Activated CD4-positive, alpha-beta T cell treated with anti-CD3 and anti-CD28 coated beads, Interleukin-2, amount 10 ng/mL, durations not matched to agents 24 days and 14 days (primary cell): ENCODE measurements at places on chromosomes 2 and 18. TPM values are rescaled to one million over a fixed set of nuclear protein-coding genes. Genes with fewer than 3 reads are reported as not detected.

GRCh38 chr2:1910021-1910420, 165.7 kb upstream of the PXDN start:
- DNase-seq = no peak

The ARMC9 gene
- 5.9 and 6.4 TPM in 2 replicates for total RNA-seq

The ABCG8 gene
- not detected in 2 replicates for total RNA-seq

GRCh38 chr2:222174450-222174849, 124.3 kb downstream of the PAX3 start:
- DNase-seq = no peak

The LRRC30 gene
- not detected in 2 replicates for total RNA-seq

The LOXL3 gene
- 1.5 and 1.7 TPM in 2 replicates for total RNA-seq

GRCh38 chr2:27885661-27886060, 4.5 kb downstream of the RBKS start:
- no peak for DNase-seq

GRCh38 chr2:121288454-121289231, 3.6 kb upstream of the TFCP2L1 start:
- no peak for DNase-seq

The DQX1 gene
- total RNA-seq = 0.59 and 0.68 TPM in 2 replicates

The ADGRF3 gene
- total RNA-seq = 3.4 and 3.5 TPM in 2 replicates

GRCh38 chr2:89784960-89785359, 1093.5 kb downstream of the RPIA start:
- DNase-seq = no peak

- DNase-seq = peak; percentile 70
These were observed 1.9 kb downstream of the NOP58 start for GRCh38 chr2:202267495-202267894.

The METTL4 gene
- 17.7 and 18.4 TPM in 2 replicates for total RNA-seq

The GPC1 gene
- 5.9 and 6.6 TPM in 2 replicates for total RNA-seq

The PFN4 gene
- 0.47 TPM in 1 of 2 replicates, not detected in the other for total RNA-seq

The UBE2F gene
- total RNA-seq = 115 and 124 TPM in 2 replicates

GRCh38 chr2:160252278-160252887, 52.3 kb upstream of the ITGB6 start:
- DNase-seq = no peak

The RAB6D gene
- total RNA-seq = not detected in 2 replicates

- no peak for DNase-seq
These were observed 32.3 kb downstream of the BABAM2 start for GRCh38 chr2:27922842-27923241.

GRCh38 chr2:128591022-128591860, 272.6 kb upstream of the HS6ST1 start:
- DNase-seq = no peak

DNA sequence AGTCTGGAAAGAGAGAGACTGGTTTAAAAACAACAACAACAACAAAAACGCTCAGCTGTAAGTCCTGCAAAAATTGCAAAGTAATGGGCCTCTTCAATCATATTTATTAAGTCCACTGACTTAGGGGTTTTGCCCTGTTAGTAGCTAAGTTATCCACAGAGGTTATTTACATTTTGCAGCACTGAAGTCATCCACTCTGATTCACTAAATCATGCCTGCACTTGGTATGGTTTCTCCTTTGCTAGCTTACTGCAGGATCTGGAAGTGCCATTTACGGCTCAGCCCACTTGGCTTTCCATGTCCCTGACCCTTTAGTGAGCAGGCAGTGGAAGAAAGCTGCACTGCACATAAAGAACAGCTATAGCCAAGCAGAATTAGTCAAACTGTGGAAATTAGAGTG, 484.4 kb downstream of the NRXN1 start:
- no peak for DNase-seq

- DNase-seq = no peak
These were observed 20.9 kb upstream of the TGIF1 start for GRCh38 chr18:3429121-3429520.

The TTN gene
- 2.8 and 2.9 TPM in 2 replicates for total RNA-seq

The MYOM1 gene
- 0.75 and 1.3 TPM in 2 replicates for total RNA-seq

- no peak for DNase-seq
These were observed 2.5 kb upstream of the LRPPRC start for GRCh38 chr2:43998263-43998662.

The CNGA3 gene
- total RNA-seq = not detected in 2 replicates
